ENCODE measurements at places on chromosomes 3 and 15.

- no peak for DNase-seq
Observed at GRCh38 chr3:39407259-39407629, 724 bp downstream of the RPSA start.

DNA sequence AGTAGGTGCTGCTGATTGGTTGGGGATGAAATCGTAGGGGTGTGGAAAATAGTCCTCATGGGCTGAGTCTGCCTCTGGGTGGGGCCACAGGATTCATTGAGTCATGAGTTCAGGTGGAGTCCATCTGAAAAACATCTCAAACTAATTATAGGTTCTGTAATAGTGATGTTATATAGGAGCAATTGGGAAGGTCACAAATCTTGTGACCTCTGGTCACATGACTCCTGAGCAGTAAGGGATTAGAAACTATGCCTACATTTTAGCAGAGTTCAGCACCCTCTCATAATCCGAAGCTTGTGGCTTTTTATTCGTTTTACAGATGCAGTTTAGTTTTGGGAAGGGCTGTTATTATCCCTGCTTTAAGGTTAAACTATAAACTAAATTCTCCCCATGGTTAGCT is 22.9 kb upstream of the NEDD4 start:
- DNase-seq, result no peak

GRCh38 chr3:63970631-63971475 is 52.4 kb downstream of the PSMD6 start:
- DNase-seq, result no peak

DNA sequence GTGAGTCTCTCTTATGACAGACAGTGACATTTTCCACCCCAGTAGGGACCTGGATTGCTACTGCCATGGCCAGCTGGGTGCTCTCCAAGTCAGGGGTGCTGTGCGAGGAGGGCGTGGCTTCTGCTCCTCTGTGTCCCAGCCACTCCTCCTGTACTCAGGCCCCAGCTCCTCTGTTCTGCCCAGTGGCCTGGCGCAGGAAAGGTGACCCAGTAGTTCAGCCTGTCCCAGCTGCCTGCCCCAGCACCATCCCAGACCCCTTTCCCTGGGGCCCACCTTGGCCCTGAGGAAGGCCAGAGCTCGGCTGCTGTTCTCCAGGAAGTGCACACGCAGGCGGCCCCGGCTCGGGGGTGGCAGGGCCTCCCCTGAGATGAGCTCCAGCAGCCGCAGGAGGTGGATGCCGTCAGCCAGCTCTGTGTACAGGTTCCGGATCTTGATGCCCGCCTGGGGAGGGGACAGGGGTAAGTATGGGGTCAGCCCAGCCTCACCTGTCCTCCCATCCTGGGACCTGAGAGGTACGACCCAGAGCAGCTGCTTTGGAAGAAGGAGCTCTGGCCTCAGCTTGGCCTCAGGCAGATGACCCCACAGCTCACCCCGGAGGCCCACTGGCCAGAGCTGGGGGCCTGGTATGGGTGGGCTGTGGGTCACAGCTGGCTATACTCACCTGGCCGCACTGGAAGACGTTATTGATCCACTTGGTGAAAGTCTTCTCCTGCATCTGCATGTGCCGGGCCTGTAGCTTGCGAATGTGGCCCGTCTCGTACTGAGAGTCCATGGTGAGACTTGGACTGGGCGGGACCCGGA is 1.0 kb downstream of the SPTBN5 start:
- DNase-seq, result no peak

- DNase-seq, result no peak
Observed at GRCh38 chr3:34020726-34021680, 222.6 kb downstream of the PDCD6IP start.

DNA sequence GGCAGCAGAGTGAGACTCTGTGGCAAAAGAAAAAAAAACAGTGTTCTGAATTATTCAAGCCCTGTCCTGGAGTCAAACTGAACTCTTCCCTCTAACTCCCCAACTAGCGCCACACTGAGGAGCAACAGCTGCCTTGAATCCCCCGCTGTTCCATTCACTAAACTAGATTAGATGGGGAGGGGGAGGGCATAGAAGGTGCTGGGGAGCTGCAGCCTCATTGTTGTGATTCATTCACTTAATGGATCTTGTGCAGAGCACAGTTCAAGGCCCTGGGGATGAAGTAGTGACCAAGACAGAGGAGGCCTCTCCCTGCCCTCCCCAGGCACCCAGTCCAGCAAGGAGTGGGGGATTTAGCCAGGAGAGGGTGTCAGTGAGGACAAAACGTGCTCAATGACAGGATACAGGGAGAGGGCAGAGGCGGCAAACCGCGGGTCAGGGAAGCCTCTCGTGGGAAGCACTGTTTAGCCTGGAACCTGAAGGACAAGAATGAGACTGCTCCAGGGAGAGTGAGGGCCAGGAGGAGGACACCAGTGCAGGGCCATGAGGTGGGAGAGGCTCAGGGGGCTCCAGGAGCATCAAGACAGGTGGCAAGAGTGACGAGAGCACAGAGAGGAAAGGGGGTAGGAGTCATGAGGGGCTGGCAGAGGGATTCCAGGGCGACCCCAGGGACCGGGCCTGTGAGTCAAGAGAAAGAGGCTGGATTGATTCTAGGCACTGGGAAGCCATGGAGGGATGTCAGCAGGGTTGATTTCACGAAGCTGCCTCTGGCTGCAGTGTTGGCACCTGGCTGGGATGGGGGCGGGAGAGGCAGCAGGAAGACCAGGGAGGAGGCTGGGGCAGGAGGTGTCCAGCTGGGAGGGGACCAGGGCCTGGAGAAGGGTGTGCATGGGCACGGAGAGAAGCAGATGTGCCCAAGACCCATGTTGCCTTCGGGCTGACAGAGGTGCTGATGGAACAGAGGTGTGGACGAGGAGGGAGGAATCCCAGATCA is 31.4 kb downstream of the ALS2CL start:
- DNase-seq, result peak; percentile 5

DNA sequence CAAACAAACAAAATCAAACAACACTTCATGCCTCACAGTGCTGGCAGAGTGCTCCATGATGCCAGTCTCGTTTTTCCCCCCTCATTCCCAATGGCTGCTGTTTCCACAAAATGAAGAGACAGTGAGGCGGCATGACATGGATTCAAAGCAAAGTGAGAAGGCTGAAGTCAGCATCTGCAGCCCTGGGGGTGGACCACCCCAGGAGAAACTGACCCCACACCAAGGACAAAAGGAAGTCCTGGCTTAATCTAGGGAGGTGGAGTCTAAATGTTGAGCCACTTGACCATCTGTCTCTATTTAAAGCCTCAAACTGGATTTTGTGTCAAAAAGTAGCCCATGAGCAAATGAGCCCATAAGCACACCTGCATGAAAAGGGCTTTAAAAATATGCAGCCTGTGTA is 151.2 kb upstream of the RORA start:
- no peak for DNase-seq

DNA sequence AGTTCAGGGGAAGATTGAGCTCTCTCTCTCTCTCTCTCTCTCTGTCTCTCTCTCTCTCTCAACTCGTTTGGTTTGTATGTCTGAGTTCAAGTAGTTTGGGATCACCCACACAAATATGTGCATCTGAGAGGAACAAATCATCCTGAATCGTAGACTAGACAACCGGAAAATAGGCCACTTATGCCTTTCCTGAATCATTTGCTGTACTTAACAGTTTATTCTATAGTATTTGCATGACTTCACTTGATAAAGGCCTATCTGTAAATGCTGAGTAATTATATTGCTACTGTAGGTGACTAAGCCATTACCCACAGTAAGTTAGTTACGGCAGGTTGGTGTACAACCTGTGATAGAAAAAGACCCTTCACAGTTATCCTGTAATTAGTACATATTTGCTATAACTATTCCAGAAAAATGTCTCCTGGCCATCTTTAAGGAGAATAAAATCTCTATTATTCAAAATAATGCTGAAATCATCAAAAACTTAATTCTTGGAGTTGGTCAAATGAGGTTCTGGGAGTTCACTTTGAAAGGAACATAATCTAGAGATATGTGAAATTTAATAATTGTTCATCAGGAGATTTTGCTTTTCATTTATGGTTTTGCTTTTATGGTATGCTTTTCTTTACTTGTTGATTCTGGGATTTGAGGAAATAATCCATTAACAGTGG is 31.1 kb downstream of the OXSM start:
- DNase-seq, result no peak

All from HuH-7 (cell line).